ENCODE measurements at places on chromosomes 6 and 20. TPM values are rescaled to one million over a fixed set of nuclear protein-coding genes. Genes with fewer than 3 reads are reported as not detected.
A peak's percentile ranks its signal among the peaks of the same experiment; 100 is the strongest.

DNA sequence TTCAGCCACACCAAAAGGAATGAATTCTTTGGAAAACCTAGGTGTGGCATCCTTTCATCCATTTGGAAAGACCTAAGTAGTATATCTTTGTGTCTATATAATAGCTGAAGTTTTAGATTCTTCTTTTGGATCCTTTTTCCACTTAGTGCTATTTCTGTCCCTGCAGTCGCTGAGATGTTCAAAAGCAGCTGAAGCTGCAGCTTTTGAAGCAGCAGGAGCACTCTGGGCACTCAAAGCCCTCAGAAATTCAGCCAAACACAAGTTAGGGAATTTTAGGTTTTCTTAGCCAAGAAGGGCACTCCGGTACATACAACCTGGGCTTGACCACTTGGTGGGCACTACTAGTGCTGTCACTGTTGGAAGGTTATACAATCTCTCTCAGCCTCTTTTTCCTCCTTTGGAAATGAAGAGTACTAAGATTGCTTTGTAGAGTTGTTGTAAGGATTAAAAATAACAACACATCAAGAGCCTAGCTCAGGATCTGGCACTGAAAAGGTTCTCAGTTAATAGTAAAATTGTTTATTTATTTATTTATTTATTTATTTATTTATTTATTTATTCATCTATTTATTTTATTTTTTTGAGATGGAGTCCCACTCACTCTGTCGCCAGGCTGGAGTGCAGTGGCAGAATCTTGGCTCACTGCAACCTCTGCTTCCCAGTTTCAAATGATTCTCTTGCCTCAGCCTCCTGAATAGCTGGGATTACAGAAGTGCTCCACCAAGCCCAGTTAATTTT is 71.9 kb upstream of the SLC22A16 start:
- H3K4me3 ChIP-seq, result no peak overlapping the region
- H3K27me3 ChIP-seq, result no peaks in the 10 kb centered on the region
- DNase-seq, result no peak
- H3K27ac ChIP-seq, result no peak overlapping the region

GRCh38 chr20:57594092-57594951 is 25.9 kb downstream of the ZBP1 start:
- no peak overlapping the region for H3K27ac ChIP-seq
- H3K36me3 ChIP-seq, result no peaks in the 10 kb centered on the region
- peak; percentile 74 for DNase-seq
- H3K4me3 ChIP-seq, result no peak overlapping the region
- no peaks in the 10 kb centered on the region for H3K27me3 ChIP-seq

- DNase-seq, result peak; percentile 79
- no peaks in the 10 kb centered on the region for H3K36me3 ChIP-seq
- H3K27ac ChIP-seq, result no peak overlapping the region
- no peaks in the 10 kb centered on the region for H3K4me1 ChIP-seq
- no peaks in the 10 kb centered on the region for H3K27me3 ChIP-seq
Measured at GRCh38 chr20:37564388-37565133, 36.9 kb upstream of the BLCAP start.

DNA sequence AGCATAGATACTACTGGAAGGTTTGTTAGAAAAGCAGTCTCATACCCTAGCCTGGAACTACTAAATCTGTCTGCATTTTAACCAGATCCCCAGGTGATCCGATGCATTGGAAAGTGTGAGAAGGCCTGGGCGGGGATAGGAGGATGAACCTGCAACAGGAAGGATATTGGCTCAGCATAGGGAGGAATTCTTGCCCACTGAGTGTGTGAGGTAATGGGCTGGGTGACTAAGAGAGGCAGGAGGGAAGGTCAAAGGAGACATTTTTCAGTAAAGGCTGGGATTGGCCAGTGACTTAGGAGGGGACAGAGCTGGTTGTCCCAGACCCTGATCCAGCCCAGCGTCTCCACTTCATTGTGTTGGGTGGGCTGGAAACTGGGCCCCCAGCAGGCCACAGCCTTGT is 191.0 kb upstream of the LRFN2 start:
- H3K4me1 ChIP-seq, result no peaks in the 10 kb centered on the region
- no peak for DNase-seq
- no peaks in the 10 kb centered on the region for H3K36me3 ChIP-seq
- no peaks in the 10 kb centered on the region for H3K27me3 ChIP-seq

DNA sequence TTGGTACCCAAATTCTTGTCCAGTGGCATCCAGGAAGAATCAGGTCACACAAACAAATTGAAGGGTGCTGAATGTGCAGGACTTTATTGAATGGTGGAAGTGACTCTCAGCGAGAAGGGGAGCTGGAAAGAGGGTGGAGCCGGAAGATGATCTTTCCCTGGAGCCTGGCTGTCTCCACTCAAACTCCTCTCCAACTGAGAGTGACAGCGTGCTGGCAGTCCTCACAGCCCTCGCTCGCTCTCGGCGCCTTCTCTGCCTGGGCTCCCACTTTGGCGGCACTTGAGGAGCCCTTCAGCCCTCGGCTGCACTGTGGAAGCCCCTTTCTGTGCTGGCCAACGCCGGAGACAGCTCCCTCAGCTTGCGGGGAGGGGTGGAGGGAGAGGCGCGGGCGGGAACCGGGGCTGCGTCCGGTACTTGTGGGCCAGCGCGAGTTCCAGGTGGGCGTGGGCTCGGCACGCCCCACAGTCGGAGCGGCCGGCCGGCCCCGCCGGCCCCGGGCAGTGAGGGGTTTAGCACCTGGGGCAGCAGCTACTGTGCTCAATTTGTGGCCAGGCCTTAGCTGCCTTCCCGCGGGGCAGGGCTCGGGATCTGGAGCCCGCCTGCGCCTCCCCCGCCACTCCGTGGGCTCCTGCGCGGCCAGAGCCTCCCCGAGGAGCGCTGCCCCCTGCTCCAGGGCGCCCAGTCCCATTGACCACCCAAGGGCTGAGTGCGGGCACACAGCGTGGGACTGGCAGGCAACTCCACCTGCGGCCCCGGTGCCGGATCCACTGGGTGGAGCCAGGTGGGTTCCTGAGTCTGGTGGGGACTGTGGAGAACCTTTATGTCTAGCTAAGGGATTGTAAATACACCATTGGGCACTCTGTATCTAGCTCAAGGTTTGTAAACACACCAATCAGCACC is 26.7 kb upstream of the MBOAT1 start:
- no peaks in the 10 kb centered on the region for H3K36me3 ChIP-seq
- no peak for DNase-seq
- H3K4me1 ChIP-seq, result no peaks in the 10 kb centered on the region
- no peak overlapping the region for H3K27ac ChIP-seq
- H3K27me3 ChIP-seq, result no peaks in the 10 kb centered on the region

- H3K4me1 ChIP-seq, result no peaks in the 10 kb centered on the region
- peak overlapping the region; percentile 76 for H3K4me3 ChIP-seq
- peaks cover 11% of the 10 kb centered on the region for H3K36me3 ChIP-seq
- DNase-seq, result no peak
- H3K27ac ChIP-seq, result peak overlapping the region; percentile 87
Measured at GRCh38 chr6:30914854-30915590, 984 bp downstream of the VARS2 start.

DNA sequence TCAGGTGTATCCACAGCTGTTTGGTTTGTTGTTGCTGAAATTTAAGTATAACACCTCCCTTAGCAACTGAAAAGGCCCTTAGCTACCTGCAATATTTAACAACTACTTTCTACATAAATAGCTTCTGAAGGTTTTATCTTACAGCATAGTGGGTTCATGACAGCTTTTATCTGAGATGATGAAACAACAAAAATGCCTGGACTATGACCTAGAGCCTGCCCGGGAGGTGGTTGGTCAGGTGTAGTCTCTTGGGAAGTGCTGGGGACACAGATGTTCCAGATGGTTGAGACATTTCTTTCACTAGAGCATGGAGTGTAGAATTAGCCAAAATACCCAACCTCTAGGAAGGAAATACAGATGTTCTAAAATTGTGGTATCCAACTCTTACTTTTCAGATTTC is 705.4 kb downstream of the MAFB start:
- H3K27ac ChIP-seq, result no peak overlapping the region
- no peaks in the 10 kb centered on the region for H3K4me1 ChIP-seq
- no peak for DNase-seq
- H3K4me3 ChIP-seq, result no peak overlapping the region
- no peaks in the 10 kb centered on the region for H3K27me3 ChIP-seq

- H3K27me3 ChIP-seq, result no peaks in the 10 kb centered on the region
- no peaks in the 10 kb centered on the region for H3K4me1 ChIP-seq
- H3K36me3 ChIP-seq, result no peaks in the 10 kb centered on the region
- peak overlapping the region; percentile 98 for H3K27ac ChIP-seq
- peak; percentile 68 for DNase-seq
Measured at GRCh38 chr6:41732591-41733359, 2.6 kb downstream of the TFEB start.

GRCh38 chr6:98118397-98119045 is 715.9 kb upstream of the POU3F2 start:
- peak; percentile 5 for DNase-seq
- no peak overlapping the region for H3K27ac ChIP-seq
- H3K4me1 ChIP-seq, result no peaks in the 10 kb centered on the region

GRCh38 chr6:130945401-130945919 is 117.6 kb downstream of the EPB41L2 start:
- DNase-seq, result no peak
- no peak overlapping the region for H3K4me3 ChIP-seq
- H3K27ac ChIP-seq, result no peak overlapping the region
- no peaks in the 10 kb centered on the region for H3K4me1 ChIP-seq

GRCh38 chr6:139679516-139680179 is 305.2 kb upstream of the CITED2 start:
- H3K4me1 ChIP-seq, result no peaks in the 10 kb centered on the region
- H3K27me3 ChIP-seq, result no peaks in the 10 kb centered on the region
- H3K27ac ChIP-seq, result no peak overlapping the region
- H3K4me3 ChIP-seq, result no peak overlapping the region
- H3K36me3 ChIP-seq, result no peaks in the 10 kb centered on the region

DNA sequence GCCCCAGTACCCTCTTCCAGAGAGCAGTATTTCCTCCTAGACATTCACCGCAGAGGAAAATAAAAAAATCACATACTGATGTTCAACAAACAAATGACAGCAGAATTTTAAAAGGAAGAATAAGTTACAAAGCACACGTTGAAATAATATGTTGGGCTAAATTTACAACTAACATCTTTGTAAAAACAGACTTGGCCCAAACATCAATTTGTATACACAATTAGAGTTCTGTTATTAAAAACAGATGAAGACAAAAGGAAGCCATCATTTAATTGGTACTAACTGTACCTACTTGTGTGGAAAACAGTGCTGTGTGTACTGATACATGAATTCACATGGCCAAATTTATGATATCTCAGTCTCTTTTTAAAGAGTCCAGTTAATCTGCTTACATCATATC is 46.3 kb downstream of the KIF6 start:
- no peaks in the 10 kb centered on the region for H3K4me1 ChIP-seq
- H3K36me3 ChIP-seq, result no peaks in the 10 kb centered on the region
- DNase-seq, result no peak
- no peak overlapping the region for H3K27ac ChIP-seq
- H3K27me3 ChIP-seq, result no peaks in the 10 kb centered on the region

GRCh38 chr20:44028003-44028730 is 113.5 kb downstream of the TOX2 start:
- H3K27me3 ChIP-seq, result no peaks in the 10 kb centered on the region
- H3K4me1 ChIP-seq, result no peaks in the 10 kb centered on the region
- no peak overlapping the region for H3K4me3 ChIP-seq
- no peak for DNase-seq

GRCh38 chr6:122871079-122871478 is 82.0 kb downstream of the SMPDL3A start:
- H3K27ac ChIP-seq, result no peak overlapping the region
- DNase-seq, result no peak
- no peak overlapping the region for H3K4me3 ChIP-seq
- no peaks in the 10 kb centered on the region for H3K27me3 ChIP-seq
- no peaks in the 10 kb centered on the region for H3K4me1 ChIP-seq
- no peaks in the 10 kb centered on the region for H3K36me3 ChIP-seq

DNA sequence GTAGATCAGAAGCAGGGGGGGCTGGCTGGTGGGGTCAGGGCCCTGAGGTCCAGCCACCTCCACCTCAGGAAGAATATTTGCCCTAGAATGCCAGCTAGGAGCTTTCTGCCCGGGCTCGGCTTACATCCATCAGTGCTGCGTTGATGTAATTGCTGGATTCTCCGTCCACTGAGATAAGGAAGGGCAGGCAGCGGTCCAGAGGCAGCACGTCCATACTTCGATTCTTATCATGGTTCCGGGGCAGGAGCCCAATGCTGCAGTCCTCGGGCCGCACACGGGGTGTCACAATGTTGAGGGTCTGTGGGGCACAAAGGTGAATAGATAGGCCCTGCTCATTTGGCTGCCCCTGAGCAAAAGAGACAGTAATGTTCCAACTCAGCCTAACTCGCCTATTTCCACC is 483.8 kb upstream of the CHD6 start:
- no peak overlapping the region for H3K27ac ChIP-seq
- H3K4me3 ChIP-seq, result no peak overlapping the region
- H3K4me1 ChIP-seq, result no peaks in the 10 kb centered on the region
- DNase-seq, result no peak
- H3K36me3 ChIP-seq, result no peaks in the 10 kb centered on the region

- no peak overlapping the region for H3K27ac ChIP-seq
- H3K27me3 ChIP-seq, result no peaks in the 10 kb centered on the region
- H3K4me3 ChIP-seq, result no peak overlapping the region
- peaks cover 4% of the 10 kb centered on the region for H3K4me1 ChIP-seq
- DNase-seq, result no peak
Measured at GRCh38 chr6:17628873-17629272, 28.8 kb downstream of the FAM8A1 start.

- H3K27ac ChIP-seq, result no peak overlapping the region
- H3K27me3 ChIP-seq, result no peaks in the 10 kb centered on the region
- DNase-seq, result no peak
Measured at GRCh38 chr6:13572240-13572639, 2.2 kb upstream of the SIRT5 start.

GRCh38 chr6:107293350-107293749 is 166.0 kb downstream of the PDSS2 start:
- H3K36me3 ChIP-seq, result no peaks in the 10 kb centered on the region
- no peaks in the 10 kb centered on the region for H3K27me3 ChIP-seq
- H3K4me3 ChIP-seq, result no peak overlapping the region
- H3K27ac ChIP-seq, result no peak overlapping the region
- no peaks in the 10 kb centered on the region for H3K4me1 ChIP-seq
- DNase-seq, result no peak

GRCh38 chr20:35122756-35123405 is 24.3 kb downstream of the EDEM2 start:
- peaks cover 46% of the 10 kb centered on the region for H3K36me3 ChIP-seq
- no peaks in the 10 kb centered on the region for H3K4me1 ChIP-seq
- no peak overlapping the region for H3K4me3 ChIP-seq
- no peak overlapping the region for H3K27ac ChIP-seq

The NOTCH4 gene
- total RNA-seq, result 30.5 TPM

The ACTR5 gene
- 8.4 TPM for total RNA-seq

The SLC17A4 gene
- total RNA-seq, result 1.8 TPM

The PHACTR3 gene
- total RNA-seq, result 12.3 TPM

The WFDC5 gene
- 1.0 TPM for total RNA-seq

The PRPH2 gene
- total RNA-seq, result 1.6 TPM

The TFAP2D gene
- total RNA-seq, result not detected

The RPP40 gene
- 3.7 TPM for total RNA-seq

The PRR18 gene
- 0.19 TPM for total RNA-seq

The RSPO3 gene
- total RNA-seq, result 8.9 TPM

The TOX2 gene
- total RNA-seq, result 5.9 TPM

The ABHD16B gene
- total RNA-seq, result not detected
